ENCODE measurements at places on chromosomes 2 and 18.

DNA sequence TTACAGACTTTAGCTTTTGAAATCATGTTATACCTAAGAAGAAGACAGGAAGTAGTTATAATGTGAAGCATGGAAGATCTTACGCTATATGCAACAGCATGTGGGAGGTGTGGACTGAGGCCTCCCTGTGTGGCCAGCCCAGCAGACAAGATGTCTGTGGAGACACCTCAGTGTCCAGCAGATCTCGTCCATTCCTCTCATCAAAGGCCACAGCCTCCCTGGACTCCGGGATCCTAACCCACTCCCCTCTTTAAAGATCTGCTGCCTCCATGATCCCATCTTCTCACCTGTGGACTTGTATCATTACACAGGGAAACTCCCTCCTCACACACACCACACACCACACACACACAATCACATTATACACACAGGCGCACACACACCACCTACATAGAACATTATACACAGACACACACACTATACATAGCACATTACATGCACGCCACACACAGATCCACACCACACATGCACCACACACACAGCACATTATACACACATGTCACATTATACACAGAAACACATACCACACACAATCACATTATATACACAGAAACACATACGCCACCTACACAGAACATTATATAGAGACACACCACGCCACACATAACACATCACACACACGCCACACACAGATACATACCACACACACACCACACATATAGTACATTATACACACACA is 89.5 kb downstream of the PXDN start:
- no peak for DNase-seq

GRCh38 chr2:233094614-233095013 is 34.5 kb downstream of the INPP5D start:
- DNase-seq = no peak

- no peak for DNase-seq
These were observed 73.6 kb downstream of the OTX1 start for GRCh38 chr2:63124218-63124617.

DNA sequence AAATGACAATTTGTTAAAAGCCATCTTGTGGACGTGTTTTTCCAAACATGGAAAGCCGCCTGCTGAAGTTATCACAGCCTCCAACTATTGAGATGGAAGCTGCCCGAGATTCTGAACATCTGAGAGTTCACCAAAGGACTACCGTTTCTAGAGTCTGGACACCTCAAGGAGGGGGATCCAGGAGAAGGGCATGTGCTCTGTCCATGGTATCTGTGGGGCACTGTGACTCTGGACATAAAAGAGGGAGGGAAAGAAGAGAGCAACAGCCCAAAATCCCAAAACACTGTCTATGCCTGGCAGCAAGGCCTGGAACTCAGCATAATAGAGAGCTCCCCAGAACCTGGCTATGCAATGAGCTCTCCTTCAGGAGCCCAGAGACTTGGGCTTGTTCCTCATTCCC is 319.9 kb downstream of the EN1 start:
- DNase-seq = peak; percentile 26

- DNase-seq = peak; percentile 21
These were observed at the start of gene CERKL for GRCh38 chr2:181656450-181657291. CERKL (minus strand) TSS chr2:181657105; CDS start chr2:181657006, 99 bp downstream.

Data from fibroblast of skin of back (primary cell).